Sciatic nerve (tissue), 2 donors: ENCODE measurements at places on chromosomes 5 and 9.

DNA sequence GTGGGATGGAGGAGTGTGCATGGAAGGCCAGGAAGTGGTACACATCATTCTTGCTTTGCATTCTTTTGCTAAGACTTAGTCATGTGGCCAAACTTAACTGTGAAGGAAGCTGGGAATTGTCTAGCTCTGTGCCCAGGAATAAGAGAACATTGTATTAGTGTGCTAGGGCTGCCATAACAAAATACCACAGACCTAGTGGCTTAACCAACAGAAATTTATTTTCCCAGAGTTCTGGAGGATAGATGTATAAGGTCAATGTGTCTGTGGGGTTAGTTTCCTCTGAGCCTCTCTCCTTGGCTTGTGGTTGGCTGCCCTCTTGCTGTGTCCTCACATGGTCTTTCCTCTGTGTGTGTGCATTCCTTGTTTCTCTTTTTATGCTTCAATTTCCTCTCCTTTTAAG lies 32.4 kb downstream of the NNT start:
- no peak for DNase-seq

DNA sequence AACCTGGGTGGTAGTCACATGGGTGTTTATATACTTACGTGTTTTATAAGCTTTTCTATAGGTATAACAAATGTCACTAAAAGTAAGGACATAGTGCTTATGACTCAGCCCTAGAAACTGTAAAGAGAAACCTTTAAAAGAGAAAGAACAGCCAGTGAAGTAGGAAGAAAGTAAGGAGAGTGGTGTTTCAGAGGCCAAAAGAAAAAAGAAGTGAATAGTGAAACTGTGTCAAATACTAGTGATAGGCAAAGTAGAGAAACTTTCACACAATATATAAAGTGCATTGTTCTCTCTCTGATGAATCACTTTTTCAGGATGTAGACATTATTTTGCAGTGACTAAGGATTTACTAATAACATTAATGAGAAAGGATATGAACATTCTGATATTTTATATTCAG lies 74.2 kb upstream of the SUSD1 start:
- no peak for DNase-seq

- DNase-seq: peak; percentile 67
These were observed 25.3 kb downstream of the ZDHHC11B start for GRCh38 chr5:759111-759751.

- no peak for DNase-seq
These were observed 403.5 kb upstream of the ST8SIA4 start for GRCh38 chr5:101306391-101307137.
